ENCODE measurements at places on chromosomes 7 and 10.

GRCh38 chr7:89335490-89335889 is 540.0 kb upstream of the TEX47 start:
- DNase-seq = no peak
- no peaks in the 10 kb centered on the region for H3K27me3 ChIP-seq
- no peak overlapping the region for H3K27ac ChIP-seq
- H3K4me3 ChIP-seq = no peak overlapping the region

GRCh38 chr7:11194492-11194891 is 220.8 kb downstream of the PHF14 start:
- H3K36me3 ChIP-seq = no peaks in the 10 kb centered on the region
- no peaks in the 10 kb centered on the region for H3K4me1 ChIP-seq
- H3K27ac ChIP-seq = no peak overlapping the region
- DNase-seq = no peak

- peaks cover 70% of the 10 kb centered on the region for H3K27me3 ChIP-seq
- DNase-seq = no peak
- no peaks in the 10 kb centered on the region for H3K36me3 ChIP-seq
- no peaks in the 10 kb centered on the region for H3K4me1 ChIP-seq
These were observed 341.0 kb upstream of the ZMIZ1 start for GRCh38 chr10:78727728-78728127.

DNA sequence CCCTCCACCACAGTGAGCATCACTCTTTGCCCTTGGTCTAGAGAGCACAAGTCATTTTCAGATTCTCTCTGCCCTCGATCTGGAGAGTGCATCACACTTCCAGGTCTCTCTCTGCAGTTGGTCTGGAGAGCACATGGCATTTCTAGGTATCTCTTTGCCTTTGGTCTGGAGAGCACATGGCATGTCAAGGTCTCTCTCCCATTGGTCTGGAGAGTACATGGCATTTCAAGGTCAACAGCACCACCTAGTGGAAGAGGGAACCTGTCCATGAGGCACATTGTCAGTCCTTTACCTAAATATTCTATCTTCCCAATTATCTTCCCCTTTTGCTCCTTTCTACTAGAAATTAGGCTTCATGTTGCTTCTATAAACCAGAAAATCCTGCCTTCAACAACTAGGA is 1139.4 kb downstream of the XPNPEP1 start:
- H3K4me1 ChIP-seq = no peaks in the 10 kb centered on the region
- H3K27me3 ChIP-seq = no peaks in the 10 kb centered on the region
- no peak overlapping the region for H3K4me3 ChIP-seq
- H3K36me3 ChIP-seq = no peaks in the 10 kb centered on the region
- DNase-seq = no peak

DNA sequence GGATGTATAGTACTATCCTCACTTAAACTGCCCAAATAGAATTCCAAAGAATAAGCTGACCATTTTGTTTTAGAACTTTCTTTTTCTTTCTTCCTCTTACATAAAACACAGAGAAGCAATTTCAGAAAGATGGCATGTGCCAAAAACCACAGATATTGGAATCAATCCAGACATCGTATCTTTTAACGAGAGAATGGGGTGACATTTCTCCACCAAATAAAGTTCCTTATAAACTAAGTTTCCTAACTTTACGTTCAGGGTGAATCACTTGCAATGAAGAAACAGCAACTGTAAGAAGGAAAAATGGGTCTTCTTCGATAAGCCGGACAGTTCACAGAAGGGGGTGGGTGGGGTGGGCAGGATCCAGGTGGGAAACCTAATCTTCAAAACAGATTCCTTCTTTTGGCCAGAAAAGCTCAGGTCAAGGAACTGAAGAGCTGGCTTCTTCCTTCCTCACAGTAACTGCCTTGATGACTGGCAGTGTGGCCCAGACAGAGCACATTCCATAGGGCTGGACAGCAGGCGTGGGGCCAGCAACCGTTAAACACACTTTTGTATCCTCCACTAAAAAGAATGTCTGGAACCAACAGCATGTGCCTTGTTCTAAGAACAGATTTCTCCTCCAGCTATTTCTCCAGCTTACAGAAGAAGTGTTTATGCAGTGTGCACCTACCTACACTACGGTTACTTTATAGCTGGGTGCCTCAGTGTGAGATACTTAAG is 31.5 kb downstream of the CREB3L2 start:
- peaks cover 37% of the 10 kb centered on the region for H3K4me1 ChIP-seq
- no peak overlapping the region for H3K27ac ChIP-seq
- H3K4me3 ChIP-seq = no peak overlapping the region
- DNase-seq = no peak
- H3K36me3 ChIP-seq = peaks cover 3% of the 10 kb centered on the region

DNA sequence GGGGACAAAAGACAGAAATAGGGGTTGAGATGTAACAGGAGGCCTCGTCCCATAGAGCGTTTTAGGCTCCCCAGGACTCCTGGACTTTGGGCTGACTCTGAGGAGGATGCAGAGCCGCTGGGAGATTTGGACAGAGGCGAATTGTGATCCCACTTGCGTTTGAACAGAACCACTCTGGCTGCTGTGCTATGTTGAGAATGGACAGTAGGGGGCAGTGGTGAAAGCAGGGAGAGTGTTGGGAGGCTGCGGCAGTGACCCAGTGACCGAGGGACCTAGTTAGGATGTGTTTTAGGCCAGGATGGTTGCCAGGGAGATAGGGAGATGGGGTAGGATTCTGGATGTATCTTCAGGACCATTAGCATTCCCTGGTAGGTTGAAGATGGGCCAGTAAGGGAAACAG is 271.6 kb downstream of the CCDC3 start:
- no peaks in the 10 kb centered on the region for H3K36me3 ChIP-seq
- H3K4me1 ChIP-seq = no peaks in the 10 kb centered on the region
- no peak overlapping the region for H3K4me3 ChIP-seq
- no peaks in the 10 kb centered on the region for H3K27me3 ChIP-seq

DNA sequence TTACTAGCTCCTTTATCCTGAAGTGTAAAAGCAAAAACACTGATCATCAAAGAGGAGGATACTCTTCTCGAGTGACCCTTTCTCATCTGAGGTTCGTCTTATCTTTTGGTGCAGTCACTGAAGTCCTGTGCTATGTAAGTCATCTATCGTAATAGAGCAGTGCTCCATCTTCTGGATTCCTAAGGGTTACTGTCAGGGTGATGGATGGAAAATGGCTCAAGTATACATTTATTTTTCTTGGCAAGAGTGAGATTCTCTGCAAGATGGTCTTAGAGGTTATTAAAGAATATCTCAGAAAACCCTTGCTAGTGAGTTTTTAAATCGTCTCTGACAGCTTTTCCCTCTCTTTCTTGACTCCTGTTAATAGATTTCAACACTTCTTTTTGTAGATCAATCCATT is 12.4 kb downstream of the PRKG1 start:
- H3K4me1 ChIP-seq = no peaks in the 10 kb centered on the region
- H3K27ac ChIP-seq = no peak overlapping the region
- no peak for DNase-seq

DNA sequence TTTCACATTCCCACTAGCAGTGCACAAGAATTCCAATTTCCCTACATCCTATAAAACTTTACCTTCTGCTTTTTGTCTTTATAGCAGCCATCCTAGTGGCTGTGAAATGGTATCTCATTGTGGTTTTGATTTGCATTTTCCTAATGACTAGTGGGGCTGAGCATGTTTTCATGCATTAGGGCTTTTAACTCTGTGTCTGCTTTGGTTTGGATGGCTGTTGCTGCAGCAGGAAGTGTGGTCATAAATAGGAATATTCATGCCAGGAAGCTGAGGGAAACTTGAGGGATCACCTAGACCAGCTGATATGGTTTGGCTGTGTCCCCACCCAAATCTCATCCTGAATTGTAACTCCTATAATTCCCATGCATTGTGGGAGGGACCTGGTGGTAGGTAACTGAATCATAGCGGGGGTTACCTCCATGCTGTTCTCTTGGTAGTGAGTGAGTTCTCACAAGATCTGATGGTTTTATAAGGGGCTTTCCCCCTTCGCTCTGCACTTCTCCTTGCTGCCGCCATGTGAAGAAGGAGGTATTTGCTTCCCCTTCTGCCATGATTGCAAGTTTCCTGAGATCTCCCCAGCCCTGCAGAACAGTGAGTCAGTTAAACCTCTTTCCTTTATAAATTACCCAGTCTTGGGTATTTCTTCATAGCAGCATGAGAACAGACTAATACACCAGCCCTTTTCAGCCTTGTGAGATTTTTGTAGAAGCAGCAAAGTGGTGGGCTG is 181.8 kb upstream of the PITRM1 start:
- H3K27me3 ChIP-seq = peaks cover 44% of the 10 kb centered on the region
- H3K27ac ChIP-seq = no peak overlapping the region
- DNase-seq = no peak

DNA sequence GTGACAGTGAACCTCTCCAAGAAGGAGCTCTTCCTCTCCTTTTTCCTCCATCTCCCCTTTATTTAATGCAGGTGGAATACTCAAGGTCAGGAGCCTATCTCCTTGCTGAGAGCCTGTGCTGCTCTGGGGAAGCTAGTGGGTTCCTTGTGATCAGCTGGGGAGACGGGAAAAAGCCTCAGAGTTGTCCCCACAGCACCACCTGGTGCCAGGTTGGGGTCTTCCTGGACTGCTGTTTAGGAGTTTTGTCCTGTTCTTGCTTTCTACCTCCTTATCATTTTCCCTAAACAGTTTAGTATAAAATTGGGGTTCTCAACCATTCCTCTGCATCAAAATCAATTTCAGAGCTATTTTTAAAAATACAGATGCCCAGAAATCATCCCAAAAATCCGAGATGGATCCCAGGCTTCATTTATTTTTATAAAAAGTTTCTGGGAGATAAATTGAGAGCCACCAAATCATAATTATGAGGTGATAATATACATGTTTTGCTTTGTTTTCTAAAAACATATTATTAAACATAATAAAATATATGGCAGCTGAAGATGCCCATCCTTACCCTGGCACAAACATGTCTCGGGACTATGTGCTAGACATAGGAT is 44.3 kb downstream of the MACC1 start:
- no peak overlapping the region for H3K4me3 ChIP-seq
- no peak for DNase-seq
- no peaks in the 10 kb centered on the region for H3K27me3 ChIP-seq
- H3K27ac ChIP-seq = no peak overlapping the region
- H3K4me1 ChIP-seq = no peaks in the 10 kb centered on the region

DNA sequence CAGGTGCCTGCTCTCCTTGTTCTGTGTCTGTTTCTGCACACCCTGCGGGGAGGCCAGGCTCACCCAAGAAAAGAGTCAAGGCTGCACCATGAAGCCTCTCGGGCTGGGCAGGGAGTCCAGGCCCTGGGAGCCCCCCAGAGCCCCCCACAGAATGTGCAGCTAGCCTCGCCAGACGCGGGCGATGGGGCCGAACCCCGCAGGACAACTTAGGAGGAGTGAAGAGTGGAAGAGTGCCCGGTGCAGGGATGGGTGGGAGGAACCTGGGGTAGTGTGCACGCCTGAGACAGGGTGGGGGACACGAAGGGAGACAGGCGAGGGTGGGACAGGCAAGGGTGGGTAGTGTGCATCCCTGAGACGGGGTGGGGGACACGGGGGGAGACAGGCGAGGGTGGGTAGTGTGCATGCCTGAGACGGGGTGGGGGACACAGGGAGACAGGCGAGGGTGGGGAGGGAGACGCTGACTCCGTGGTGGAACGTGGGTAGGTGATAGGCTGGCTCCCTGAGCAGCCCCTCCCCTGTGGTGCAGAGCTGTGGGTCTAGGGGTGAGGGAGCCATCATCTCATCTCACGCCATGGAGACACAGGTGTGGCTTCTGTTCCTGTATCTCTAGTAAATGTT is 615.4 kb downstream of the DNAJB6 start:
- H3K27me3 ChIP-seq = peaks cover 9% of the 10 kb centered on the region
- H3K4me3 ChIP-seq = no peak overlapping the region

DNA sequence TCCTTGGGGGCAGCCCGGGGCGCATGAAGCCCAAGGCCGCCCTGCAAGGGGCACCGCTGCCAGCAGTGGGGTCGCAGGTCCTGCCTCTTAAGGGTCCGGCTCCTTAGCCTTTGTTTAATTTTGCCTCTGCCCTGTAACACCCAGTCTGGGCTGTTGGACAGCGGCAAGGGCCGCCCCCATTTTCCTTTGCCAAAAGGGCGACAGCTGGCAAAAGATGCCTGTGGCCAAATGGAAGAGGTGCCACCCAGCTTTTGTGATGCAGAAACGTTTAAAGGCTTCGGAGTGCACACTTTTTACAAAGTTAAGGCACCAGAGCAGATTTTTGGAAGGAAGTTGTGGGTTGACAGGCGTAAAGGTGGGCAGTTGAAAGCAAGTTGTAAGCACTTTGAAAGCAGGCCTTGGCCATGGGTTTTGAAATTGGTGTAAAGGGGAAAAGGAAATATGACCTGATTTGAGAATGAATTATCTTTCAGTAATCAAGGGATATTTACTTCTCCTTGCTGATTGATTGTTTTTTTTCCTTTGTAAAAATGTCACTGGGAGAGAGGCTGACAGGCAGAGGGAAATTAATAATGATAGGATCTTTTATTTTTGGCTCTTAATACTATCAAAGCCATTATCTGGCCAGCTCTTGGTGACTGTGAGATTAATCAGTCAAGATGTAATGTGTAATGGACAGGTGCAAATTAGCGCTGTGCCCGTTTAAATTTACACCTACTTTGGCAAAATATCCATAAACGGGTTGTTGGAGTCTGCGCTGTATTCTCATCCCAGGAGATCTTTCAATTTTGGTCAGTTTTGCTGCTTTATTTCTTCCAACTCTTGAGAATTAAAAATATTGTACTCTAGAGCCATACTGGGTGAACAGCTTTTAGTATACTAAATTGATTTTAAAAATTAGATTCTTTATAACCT is 1.2 kb downstream of the CASD1 start:
- H3K4me1 ChIP-seq = peaks cover 46% of the 10 kb centered on the region
- H3K27ac ChIP-seq = peak overlapping the region; percentile 72
- H3K36me3 ChIP-seq = peaks cover 6% of the 10 kb centered on the region
- peak overlapping the region; percentile 78 for H3K4me3 ChIP-seq
- no peaks in the 10 kb centered on the region for H3K27me3 ChIP-seq
- DNase-seq = peak; percentile 30

DNA sequence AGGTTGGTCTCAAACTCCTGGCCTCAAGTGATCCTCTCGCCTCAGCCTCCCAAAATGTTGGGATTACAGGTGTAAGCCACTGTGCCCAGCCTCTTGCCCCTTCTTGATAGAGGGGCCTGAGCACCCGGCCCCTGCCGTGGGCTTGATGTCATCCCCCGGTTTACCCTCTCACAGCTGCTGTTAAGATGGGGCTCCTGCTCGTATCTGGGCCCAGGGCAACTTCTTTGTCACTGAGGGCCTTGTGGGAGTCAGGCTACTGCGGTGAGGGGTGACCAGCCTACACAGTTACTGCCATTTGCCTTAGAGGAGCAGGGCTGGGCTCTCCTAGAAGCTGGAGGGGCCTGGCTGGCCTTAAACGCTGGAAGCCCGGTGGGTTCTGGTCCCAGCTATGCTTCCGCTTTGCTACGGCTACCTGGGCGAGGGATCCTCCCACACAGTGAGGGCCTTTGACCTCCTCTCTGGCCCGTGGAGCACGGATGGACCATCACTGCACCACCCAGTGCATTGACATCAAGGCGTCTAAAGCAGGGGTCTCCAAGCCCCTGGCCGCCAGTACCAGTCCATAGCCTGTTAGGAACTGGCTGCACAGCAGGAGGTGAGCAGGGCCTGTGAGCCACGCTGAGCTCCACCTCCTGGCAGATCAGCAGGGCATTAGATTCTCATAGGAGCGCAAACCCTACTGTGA is 1.1 kb upstream of the TMEM130 start:
- no peak for DNase-seq
- no peaks in the 10 kb centered on the region for H3K36me3 ChIP-seq
- peak overlapping the region; percentile 80 for H3K4me3 ChIP-seq
- no peaks in the 10 kb centered on the region for H3K4me1 ChIP-seq
